ENCODE measurements at places on chromosomes 4 and X.

DNA sequence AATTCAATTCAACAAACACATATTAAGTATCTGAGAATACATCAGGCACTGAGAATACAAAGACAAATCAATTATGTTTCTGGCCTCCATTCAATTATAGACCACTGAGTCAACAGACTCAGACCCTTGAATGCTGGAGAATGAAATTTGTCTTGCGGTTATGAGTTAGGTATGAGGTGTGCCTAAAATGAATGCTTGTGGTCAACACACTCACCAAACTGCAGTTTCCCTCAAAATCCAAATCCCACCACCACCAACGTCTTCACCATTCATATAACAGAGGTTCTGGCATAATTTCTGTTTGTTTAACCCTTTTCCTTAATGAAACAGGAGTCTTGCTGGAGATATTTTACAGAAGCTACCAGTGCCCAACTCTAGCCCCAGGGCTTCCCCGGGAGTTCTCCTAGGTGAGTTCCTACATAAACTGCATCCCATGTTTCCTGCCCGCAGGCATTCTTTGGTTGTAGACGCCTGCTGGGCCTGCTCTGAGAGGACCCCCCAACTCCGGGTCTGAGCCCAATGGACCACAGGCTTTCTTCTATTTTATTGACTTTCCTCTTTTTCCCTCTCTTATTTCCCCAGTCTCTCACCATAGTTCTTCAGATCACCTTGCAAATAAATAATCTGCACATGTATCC lies 119.2 kb downstream of the DDX53 start:
- DNase-seq = no peak

- DNase-seq = peak; percentile 20
Observed at GRCh38 chr4:41957634-41958033, 22.4 kb downstream of the TMEM33 start.

GRCh38 chr4:121070274-121070673 lies 2.1 kb downstream of the NDNF start:
- peak; percentile 56 for DNase-seq

DNA sequence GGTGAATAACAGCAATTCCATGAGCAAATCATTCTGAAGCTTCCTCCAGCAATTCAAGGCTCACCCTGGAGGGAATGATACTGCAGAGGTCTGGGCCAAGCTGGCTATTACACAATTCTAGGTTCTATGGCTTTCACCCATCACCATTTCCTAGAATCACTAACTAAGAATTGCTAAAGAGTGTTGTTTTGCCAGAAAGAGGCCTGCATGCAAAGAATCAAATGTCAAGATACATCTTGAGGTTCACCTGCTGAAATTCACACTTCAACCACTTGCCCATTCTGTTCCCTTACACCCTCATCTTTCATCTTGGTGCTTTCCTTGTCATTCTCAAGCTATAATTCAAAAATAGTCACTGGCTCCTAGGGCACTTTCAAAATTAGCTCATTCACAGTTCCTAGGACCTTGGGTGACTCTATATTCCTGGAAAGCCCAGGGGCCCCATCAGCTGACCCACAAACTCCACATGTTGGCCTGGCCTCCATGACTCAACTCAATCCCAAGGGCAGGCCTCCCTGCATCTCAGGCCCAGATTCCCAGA lies 7.0 kb downstream of the APBB2 start:
- no peak for DNase-seq

- DNase-seq = no peak
Observed at GRCh38 chrX:153885208-153885787, 675 bp downstream of the L1CAM start.

DNA sequence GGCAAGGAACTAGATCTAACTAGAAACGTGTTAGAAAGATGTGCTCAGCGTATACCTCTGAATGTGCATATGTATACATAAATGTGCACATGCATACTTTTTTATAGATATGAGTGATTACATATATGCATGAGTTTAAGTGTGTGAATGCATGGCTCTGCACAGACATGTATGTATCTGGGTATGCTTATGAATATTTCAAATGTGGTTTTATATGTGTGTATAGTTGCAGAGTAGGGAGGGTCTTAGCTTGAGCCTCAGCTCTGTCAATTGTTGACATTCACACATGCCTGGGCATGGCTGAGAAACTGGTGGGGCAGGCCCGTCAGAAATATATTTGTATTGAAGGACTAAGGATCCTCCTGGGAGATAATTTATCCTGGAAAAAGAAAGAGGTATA lies 31.1 kb downstream of the RAP2C start:
- no peak for DNase-seq

GRCh38 chr4:17029964-17030363 lies 131.5 kb upstream of the LDB2 start:
- DNase-seq = no peak

DNA sequence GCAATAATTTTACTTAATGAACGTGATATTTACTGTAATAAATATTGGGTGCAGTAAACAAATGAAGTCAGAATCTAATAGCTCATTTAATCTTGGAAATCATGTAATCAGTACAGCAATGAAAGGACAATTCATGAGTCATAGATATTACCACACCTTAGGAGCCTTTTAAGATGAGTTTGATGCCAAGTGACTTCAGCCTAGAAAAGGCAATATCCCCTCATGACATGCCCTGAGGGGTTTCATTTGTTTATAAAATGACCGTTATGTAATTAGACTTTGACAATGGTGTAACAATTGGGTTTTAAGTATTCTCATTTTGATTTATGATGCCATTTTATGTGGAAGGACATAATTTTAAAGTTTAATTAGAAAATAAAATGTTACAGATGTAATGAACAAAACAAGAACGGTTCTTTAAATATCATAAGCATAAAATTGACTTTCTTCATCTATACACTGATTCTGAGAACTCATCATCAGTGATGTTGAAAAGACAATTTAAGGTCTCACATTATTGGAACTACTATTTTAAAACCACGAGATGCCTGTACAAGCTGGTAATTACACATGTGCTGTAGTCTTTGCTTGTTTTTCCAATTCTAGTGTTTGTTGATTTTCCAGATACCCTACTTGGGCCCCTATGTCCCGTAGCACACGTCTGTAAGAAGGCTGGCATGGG lies 5.0 kb downstream of the FGF2 start:
- peak; percentile 62 for DNase-seq

- peak; percentile 22 for DNase-seq
Observed at GRCh38 chr4:16745009-16745635, 153.3 kb downstream of the LDB2 start.

GRCh38 chrX:2541603-2542002 lies 40.8 kb upstream of the DHRSX start:
- no peak for DNase-seq

- DNase-seq = no peak
Observed at GRCh38 chr4:110034026-110034393, 121.3 kb downstream of the EGF start.

GRCh38 chr4:173125216-173125812 lies 43.3 kb upstream of the GALNT7 start:
- no peak for DNase-seq

- no peak for DNase-seq
Observed at GRCh38 chr4:14272206-14272605, 644.7 kb upstream of the BOD1L1 start.
